Natural killer cell treated with Interleukin-12 subunit alpha and Interleukin-12 subunit beta and Interleukin-15 and Interleukin-18, amount 100 ng/mL, for 72 hours (primary cell): ENCODE measurements at places on chromosomes 4 and X.

DNA sequence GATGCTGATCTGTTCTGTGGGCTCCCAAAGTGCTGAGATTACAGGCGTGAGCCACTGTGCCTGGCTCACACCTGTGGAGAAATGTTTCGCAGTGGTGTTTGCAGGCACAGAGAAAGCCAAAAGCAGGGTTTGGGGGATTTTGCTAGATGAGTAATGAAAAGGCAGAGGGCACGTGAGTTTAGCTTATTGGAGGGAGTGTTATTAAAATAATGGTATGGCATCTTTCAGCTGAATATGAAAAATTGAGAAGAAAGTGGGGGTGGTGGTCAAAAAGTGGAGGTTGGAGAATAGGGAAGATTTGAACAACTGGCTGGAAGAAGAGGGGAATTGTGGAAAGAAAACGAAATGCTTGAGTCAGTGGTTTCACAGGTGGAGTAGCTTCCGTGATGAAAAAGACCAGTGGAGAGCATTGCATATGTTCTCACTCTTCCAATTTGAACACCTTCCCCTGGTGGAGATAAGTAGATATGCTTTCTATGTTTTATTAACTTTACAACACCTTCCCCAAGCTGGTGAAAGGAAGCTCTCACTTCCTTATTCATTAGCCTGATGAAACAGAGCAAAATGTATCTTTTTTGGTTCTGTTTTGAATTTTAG, 1.1 kb upstream of the CHST7 start:
- no peak for DNase-seq

GRCh38 chr4:110508827-110509710, 33.1 kb downstream of the ENPEP start:
- no peak for DNase-seq

- DNase-seq = no peak
Measured at GRCh38 chr4:130825284-130825683, 1729.3 kb downstream of the C4orf33 start.

DNA sequence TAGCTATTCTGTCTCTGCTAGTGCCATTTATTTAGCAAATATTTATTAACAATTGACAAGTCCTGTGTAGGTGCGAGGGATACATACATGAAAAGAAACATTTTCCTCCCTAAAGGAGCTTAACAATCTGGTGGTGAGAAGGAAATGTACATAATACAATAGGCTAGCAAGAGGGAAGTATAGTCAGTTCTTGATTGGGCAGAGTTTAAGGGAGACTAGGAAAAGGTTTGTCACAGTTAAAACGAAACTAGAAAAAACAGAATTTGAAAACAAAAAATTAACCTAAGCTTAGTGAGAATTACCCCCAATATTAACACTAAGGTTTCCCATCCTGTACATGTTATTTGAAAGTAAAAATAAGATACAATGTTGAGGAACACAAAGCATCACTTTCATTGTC, 8.6 kb upstream of the MAML3 start:
- DNase-seq = no peak

- DNase-seq = no peak
Measured at GRCh38 chrX:124010157-124010556, 48.7 kb downstream of the STAG2 start.

- no peak for DNase-seq
Measured at GRCh38 chrX:68112321-68112720, 321.0 kb downstream of the OPHN1 start.

DNA sequence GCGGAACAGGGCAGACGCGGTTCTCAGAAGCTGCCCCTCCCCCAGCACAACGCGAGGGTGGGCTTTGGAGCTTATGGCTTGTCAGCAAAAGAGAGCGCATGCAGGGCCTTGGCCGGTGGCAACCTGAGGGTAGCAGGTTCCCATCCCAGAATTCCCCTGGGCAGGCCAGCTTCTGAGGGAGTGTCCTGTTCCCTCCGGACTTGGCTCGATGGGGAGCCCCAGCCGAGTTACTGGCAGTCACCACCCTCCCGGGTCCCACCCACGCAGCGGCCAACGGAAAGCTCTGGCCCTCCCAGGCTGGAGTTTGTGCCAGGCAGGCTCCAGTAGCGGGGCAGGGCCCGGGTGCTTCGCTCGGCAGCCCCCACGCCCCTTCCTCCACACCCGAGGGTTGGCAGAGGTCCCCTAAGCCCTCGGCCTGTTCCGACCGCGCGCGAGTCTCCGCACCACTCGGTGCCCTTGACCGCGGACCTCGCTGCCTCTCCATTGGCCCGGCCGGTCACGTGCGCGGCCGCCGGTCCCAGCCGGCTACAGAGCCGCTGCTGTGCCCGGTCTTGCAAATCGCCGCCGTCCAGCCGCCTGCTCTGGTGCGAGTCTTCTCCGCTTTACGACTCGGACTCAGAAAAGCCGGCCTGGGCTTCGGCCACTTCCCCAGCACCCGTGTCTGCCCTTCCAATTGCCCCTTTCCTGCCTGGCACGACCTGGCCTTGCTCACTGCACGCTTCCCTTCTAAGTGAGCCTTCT, 20.9 kb upstream of the MTM1 start:
- no peak for DNase-seq

DNA sequence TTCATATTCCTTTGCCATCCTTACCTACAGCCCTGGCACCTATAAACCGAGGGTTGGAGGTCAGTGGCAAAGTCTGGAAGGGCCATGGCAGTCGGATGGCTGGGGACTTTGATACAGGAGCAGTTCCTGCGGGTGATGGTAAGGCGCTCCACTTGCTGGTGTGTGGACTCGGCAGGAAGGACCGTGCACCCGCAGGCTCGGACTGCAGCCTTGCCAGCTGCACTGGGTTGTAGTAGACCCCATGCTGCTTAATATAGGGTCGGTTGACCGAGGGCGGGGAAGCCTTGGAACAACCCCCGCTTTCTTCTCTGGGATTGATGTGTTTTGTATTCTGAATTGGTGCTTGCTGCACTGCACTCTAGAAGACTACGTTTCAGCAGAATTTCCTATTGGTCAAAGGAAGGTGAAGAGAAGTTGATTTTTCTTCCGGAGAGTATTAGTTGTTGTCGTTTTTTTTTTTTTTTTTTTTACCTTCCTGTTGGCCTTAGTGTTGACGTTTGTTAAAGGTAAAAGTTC, 638 bp downstream of the BLTP1 start:
- peak; percentile 71 for DNase-seq

- peak; percentile 78 for DNase-seq
Measured at GRCh38 chr4:10461091-10461849, 4.0 kb upstream of the ZNF518B start.

- no peak for DNase-seq
Measured at GRCh38 chr4:116449764-116450163, 635.6 kb downstream of the TRAM1L1 start.

- no peak for DNase-seq
Measured at GRCh38 chr4:80266253-80266901, at the start of gene FGF5. Gene FGF5, plus strand, starts transcription at chr4:80266664. Its CDS starts 161 bp downstream, at chr4:80266825.

GRCh38 chr4:172657081-172657480, 511.5 kb upstream of the GALNT7 start:
- DNase-seq = no peak

DNA sequence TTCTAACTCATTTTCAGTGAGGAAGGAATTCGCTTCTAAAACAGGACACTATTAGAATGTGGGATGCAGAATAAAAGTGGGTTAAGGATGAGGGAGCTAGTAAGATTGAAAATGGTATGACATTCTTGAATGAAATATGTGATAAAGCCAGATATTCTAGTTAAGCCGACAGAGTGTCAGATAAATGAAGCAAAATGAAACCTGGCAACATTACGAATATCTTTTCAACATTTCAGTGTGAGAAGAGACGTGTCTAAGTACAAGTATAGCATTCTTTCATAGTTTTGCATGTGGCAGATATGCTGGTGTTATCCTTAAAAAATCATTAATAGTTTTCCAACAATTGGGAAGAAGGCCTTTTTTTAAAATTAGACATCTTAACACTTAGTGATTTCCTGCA, 1101.4 kb downstream of the RPA4 start:
- DNase-seq = no peak

DNA sequence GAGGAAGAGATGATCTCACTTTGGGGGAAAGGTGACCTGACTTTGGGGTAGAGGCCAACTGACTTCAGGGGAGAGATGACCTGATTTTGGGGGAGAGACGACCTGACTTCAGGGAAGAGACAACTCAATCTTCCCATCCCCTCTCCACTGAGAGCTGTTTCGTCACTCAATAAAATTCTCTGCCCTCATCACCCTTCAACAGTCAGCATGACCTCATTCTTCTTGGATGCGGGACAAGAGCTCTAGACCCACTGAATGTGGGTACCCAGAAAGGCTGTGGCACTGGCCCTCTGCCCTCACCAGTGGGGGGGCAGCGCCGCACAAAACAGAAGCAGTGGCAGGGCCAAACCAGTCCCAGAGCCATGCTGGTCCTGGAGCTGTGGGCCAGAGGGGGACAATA, 34.6 kb downstream of the ATXN3L start:
- no peak for DNase-seq

DNA sequence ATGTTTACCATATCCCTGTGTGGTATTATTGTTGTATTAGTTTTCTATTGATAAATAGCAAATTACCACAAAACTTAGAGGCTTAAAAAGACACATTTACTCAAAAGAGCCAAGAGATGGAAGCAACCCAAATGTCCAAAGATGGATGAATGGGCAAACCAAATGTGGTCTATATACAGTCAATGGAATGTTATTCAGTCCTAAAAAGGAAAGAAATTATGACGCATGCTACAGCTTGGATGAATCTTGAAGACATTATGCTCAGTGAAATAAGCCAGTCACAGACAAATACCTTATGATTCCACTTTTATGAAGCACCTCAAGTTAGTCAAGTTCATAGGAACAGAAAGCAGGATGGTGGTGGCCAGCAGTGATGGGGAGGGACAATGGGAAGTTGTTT, 144.7 kb downstream of the QDPR start:
- no peak for DNase-seq

DNA sequence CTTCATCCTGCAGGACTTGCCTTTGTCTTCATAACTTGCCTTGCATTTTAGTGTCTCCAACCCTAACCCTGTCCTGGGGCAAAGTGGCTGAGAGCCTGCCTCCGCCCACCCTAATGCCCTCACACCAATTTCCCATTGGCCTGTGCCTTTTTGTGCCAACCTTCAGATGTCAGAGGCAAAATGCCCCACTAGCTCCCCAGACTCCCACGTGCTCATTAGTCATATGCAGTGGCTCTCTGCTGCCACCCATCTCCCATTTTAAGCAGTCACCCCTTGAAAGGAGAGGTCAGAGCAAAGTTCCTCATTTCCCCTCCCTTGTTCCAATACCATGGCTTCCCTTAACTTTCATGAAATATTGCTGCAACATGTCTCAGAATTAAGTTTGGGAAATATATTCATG, 74.8 kb upstream of the PASD1 start:
- DNase-seq = no peak

DNA sequence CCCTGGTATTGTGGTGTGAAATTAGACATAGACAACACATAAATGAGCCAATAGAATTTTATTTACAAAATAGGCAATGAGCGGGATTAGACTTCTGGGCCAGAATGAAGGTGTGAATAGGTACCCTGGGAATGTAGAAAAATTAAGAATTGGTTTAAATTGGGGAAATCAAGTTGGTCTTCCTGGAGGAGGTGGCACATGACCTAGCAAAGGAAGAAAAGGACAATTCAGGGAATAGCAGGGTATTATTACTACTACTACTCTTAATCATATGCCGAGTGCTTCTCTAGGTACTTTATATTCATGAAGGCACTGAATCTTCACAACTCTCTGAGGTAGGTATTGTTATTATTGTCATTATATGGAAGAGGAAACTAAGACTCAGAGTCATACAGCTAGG, 202.1 kb downstream of the LHFPL1 start:
- DNase-seq = no peak

DNA sequence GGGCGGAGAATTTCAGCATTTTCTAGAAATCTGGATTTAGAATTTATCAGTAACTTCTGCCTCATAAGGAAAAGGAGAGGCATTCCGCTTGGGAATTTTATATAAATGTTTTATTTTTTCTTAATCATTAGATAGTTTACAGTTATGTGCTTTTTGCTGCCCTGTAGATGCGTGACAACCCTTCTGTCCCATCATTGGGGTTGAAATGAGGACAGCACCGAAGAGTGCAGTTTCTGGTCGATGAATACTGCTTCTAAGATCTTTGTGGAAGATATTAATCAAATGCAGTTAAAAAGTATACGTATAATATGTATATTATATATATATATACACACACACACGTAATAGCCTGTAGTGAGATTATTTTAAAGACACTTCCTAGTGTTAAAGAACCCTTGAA, 1.5 kb downstream of the RBPJ start:
- no peak for DNase-seq

DNA sequence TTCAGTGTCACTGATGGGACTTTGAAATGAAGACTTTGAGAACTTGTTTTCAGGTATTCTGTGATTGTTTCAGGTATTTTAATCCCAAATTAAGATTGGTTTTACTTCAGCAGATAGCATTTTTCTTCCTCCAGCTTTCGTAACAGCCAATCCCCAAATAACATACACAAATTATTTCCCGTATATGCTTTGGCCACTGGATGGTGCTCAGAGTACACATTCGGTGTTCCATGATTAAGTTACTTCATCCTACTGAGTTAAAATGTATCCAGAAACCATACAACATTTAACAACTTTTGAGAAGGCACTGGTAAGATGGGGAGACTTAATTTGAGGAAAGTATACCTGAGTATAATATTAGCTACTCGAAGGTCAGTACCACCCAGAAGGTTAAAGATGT, 233.4 kb upstream of the FAM47A start:
- DNase-seq = no peak

DNA sequence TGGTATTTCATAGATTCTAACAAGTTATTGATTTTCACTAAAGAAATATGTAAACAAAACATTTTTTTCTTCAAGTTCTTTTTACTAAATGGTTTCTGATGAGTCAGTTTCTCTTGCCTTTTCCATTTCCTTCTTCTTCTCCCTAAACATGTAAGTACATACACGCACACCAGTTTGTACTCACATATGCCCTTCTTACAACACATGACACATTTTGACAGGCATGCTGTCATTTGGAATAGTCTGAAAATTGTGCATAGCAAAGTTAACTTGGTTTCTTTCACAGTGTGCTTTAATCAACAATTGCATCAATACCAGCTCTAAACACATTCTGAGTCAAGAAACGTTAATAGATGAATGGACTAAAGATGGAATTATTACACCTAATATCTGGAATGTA, 35.1 kb downstream of the PRSS12 start:
- no peak for DNase-seq

- no peak for DNase-seq
Measured at GRCh38 chr4:47427935-47428334, 35.6 kb downstream of the COMMD8 start.

GRCh38 chr4:137608085-137608484, 75.8 kb upstream of the PCDH18 start:
- DNase-seq = no peak

GRCh38 chr4:174697896-174698295, 131.2 kb downstream of the GLRA3 start:
- DNase-seq = no peak

DNA sequence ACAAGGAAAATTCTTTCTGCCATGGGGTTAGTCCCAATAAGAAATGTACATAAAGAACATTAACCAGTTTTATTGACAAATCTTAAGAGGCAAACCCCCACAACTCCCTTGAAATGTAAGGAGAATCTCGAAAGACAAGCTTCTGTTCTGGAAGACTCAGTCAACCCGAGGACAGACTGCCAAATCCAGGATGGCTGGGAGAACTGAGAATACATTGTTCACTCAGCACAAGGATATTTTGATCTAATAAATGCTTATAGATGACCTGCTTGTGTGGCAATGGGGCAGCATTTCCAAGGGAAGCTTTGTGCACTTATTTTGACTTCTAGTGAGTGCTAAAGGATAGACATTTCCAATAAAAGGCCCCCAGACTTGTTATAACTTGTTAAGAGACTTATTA, 280.4 kb downstream of the DHX15 start:
- DNase-seq = no peak

- DNase-seq = no peak
Measured at GRCh38 chrX:23937100-23937499, 29.3 kb downstream of the CXorf58 start.

- no peak for DNase-seq
Measured at GRCh38 chrX:101223226-101223625, 3.6 kb downstream of the DRP2 start.
